Endothelial cell of umbilical vein (primary cell): ENCODE measurements at places on chromosomes 1 and 21. TPM values are rescaled to one million over a fixed set of nuclear protein-coding genes. Genes with fewer than 3 reads are reported as not detected.

GBP5 gene
- 0.31 TPM in 1 of 2 replicates, not detected in the other for total RNA-seq

NR1I3 gene
- total RNA-seq = not detected in 2 replicates

RALGPS2 gene
- total RNA-seq = 27.7 and 28.4 TPM in 2 replicates

SH2D1B gene
- total RNA-seq = not detected in 2 replicates

NPR1 gene
- 9.8 and 10.5 TPM in 2 replicates for total RNA-seq

TRIM67 gene
- total RNA-seq = not detected in 2 replicates

FAM151A gene
- not detected in 2 replicates for total RNA-seq

GSTM5 gene
- 0.51 and 1.6 TPM in 2 replicates for total RNA-seq

CHML gene
- total RNA-seq = 22.3 and 23.6 TPM in 2 replicates

TRIM45 gene
- 2.9 and 3.3 TPM in 2 replicates for total RNA-seq

CFHR2 gene
- total RNA-seq = not detected in 2 replicates

LRRIQ3 gene
- total RNA-seq = 0.72 and 1.1 TPM in 2 replicates

HFM1 gene
- 0.11 and 0.72 TPM in 2 replicates for total RNA-seq

CHD5 gene
- total RNA-seq = 0.11 and 0.14 TPM in 2 replicates

ADORA3 gene
- 0.31 TPM in 1 of 2 replicates, not detected in the other for total RNA-seq
